ENCODE measurements at places on chromosomes 5 and 9.

GRCh38 chr5:132058646-132059042, 1.8 kb upstream of the IL3 start:
- no peak for DNase-seq

DNA sequence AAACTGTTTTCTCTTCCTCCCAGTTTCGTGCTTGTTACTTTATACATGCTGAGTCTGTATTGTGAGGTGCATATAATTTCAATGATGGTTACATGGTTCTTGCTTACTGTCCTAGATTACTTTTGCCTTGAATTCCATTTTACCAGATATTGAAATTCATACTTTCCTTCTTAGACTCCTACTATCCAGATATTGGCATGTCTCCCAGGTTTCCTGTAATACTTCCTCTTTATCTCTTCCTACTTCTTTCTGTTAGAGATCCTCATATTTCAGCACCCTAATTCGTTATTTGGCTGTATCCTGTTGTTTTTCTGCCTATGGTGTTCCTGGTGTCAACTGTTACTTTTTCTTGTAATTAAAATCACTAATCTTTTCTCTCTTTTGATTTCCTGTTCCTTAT, 522.1 kb downstream of the CCDC171 start:
- DNase-seq = no peak

DNA sequence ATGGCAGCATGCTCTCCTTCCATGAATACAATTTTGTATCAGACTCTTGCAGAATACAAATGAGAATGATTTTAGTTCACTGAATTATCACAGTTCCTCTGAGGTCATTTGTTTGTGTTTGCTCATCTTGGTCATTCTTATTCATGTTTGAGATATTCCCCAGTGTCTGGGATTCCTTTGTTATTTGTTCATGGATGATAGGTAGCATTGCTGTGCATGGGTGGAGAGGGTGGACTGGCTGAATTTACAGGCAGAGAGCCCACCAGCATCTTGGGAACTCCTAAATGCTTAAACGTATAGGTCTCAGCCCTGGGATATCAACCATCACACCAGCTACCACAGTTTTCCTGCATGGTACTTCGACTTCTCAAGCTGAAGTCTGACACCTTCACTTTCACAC, 459.8 kb downstream of the CCDC171 start:
- no peak for DNase-seq

DNA sequence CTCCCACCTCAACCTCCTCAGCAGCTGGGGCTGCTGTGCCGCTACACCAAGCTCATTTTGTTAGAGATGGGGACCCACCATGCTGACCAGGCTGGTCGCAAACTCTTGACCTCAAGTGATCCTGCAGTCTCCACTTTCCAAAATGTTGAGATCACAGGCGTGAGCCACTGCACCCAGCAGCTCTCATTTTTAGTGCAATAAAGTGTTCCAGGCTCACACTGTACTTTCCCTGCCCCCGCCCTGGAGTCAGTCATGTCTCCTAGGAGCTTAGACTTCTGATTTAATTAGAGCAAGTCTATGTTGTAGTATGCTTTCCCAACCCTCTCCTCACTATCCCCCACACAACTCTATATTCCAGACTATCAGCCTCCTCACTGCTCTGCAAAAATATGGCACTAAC, 238.0 kb upstream of the ACTBL2 start:
- no peak for DNase-seq

GRCh38 chr5:80341016-80341775, 21.4 kb downstream of the SPZ1 start:
- no peak for DNase-seq

GRCh38 chr9:12640016-12640587, 53.1 kb upstream of the TYRP1 start:
- DNase-seq = no peak

- no peak for DNase-seq
Observed at GRCh38 chr5:130109152-130109551, 204.9 kb downstream of the CHSY3 start.

DNA sequence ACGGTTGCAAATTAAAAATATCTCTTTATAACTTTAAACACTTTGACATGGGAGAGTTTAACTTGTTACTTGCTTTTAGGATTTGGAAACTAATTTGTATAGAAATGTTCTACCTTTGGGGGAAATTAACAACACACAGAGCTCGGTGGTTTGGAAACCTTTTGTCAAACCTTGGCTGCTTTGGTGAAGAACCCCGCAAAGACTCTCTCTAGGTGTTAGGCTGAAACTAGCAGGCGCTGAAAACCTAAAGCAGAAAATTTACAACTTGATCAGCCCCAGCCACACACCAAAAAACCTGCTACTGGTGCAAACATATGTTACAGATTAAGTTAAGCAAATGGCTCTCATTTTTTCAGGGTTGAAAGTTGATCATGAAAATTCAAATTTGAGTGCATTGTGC, 25.8 kb downstream of the NR2F1 start:
- no peak for DNase-seq

- DNase-seq = peak; percentile 13
Observed at GRCh38 chr9:91422758-91423711, 597 bp downstream of the NFIL3 start.

DNA sequence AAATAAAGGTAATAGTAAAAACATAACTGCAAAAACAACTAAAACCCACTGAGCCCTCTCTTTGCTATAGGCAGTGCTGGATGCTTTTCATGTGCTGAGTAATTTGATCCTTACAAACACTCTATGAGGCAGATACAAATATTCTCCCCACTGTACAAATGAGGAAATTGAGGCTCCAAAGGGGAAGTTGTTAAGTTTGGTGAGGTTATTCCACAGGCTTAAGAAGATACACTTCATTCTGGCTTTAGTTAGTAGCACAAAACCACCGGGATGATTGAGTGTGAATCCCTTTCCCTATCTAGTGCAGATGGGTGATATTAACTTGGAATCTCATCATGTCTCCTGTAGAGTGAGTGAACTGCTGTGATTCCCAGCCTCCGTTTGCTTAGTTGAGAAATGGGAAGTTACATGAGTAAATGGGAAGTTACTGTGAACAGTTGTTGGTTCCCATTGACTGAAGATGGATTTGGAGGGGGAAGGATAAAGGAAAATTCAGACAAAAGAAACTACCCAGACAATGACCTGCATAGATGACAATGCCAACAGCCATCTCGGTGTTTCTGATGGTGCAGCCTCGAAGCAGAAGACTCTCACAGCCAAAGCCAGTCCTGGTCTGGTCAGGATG, 208.3 kb downstream of the ATP10B start:
- DNase-seq = no peak
